ENCODE measurements at places on chromosomes 13 and 19.

DNA sequence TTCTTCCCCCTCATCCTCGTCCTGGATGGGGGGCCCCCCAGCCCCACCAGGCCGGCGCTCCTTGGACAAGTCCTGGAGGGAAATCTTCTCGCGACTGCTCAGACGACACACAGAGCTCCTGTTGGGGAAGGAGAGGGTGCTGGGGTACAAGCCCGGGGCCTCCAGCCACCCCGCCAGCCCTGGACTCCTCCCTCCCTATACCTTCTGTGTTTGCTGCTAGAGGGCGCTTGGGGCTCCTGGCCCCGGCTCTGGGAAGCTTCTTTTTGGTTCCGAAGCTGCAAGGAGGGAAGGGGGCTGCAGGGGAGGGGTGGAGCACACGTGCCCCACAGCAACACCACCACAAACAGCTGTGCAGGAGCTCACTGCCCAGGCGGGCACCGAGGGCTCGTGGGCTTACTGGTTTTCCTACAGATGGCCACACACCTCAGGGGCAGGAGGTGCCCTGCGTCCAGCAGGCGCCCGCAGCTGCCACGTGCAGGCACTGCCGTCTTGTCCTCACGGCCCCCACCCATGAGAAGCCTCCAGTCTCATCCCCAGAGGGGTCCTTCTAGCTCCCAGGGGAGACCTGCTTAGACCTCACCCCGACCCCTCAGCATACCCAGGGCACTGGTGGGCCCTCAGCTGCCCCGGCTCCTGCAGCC is 20.5 kb downstream of the EPS8L1 start:
- no peak for DNase-seq

- DNase-seq: no peak
Observed at GRCh38 chr13:23969647-23970046, 72.3 kb upstream of the C1QTNF9B start.

DNA sequence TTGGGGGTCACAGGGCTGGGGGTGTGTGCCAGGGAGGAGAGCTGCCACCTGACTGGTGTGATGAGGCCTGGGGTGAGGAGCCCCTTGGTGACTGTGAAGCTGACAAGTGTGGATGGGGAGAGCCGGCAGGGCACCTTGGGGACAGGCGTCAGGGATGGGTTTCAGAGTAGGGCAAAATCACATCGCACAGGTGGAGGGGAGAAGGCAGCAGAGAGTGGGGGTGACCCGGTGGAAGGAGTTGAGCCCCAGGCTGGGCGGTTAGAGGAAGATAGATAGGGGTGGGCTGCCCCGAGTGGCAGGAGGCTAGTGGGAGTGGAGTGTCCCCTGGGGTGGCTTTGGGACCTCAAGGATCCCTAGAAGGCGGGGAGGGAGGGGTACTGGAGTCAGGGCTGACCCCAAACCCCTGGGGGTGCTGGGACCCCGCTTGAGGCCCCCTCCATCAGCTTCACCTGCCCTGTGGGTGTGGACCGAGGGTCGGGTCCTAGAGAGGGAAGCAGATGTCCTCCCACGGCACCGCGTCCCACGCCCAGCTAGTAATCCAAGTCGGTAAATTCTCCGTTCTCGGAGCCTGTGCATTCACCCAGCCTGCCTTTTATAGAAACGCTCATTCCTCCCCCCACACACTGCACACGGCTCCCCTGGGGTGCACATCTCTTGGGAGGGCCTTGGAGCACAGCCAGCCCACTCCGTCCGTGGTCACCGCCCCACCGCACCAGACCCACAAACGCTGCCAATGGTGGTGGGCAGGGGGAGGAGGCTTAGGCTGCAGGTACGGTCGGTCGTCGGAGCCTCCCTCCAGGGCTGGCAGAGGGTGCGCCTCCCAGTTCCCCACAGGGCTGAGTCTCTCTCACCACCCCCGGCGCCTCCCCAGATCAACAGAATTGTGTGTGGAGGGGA is 2.4 kb downstream of the CTXN1 start:
- DNase-seq: no peak

DNA sequence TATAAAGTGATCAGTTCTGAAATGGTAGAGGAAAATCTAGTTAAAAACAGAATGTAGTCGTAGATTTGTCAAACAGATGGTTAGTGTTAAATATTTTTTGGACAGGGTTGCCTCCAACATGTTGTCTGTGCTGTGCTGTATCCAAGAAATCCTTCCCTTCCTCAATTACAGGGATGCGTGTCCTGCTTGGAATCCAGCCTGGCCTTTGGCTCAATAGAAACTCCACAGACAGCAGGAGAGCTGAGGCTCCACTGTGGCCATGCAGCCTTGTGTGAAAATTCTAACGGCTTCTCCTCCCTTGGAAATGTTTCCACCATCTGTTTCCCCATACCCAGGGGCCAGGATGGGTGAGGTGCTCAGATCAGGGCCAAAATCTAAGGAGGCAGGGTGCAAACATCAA is 67.7 kb upstream of the USP29 start:
- DNase-seq: no peak

- no peak for DNase-seq
Observed at GRCh38 chr19:49403404-49404187, 15.5 kb downstream of the KASH5 start.

GRCh38 chr13:46804391-46804815 is 7.4 kb upstream of the ESD start:
- peak; percentile 98 for DNase-seq

DNA sequence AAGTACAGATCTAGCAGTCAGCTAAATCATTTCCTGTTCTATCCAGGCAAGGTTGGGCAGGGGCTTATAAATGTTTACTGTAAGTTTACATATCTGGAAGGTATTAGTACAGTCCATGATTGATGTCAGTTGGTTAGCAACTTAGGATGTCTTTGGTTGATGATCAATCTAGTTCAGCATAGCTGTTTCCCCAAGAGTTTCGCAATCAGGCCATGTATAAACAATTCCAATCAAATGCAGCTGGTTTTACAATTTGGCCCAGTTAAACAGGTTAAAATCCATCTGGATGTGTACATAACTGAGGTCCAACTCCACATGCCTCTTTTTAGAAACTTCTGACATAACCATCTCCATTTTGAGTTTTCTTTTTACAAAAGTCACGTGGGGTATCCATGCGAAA is 6.9 kb downstream of the ZNF221 start:
- peak; percentile 76 for DNase-seq

GRCh38 chr13:66489586-66489985 is 740.5 kb downstream of the PCDH9 start:
- DNase-seq: no peak

DNA sequence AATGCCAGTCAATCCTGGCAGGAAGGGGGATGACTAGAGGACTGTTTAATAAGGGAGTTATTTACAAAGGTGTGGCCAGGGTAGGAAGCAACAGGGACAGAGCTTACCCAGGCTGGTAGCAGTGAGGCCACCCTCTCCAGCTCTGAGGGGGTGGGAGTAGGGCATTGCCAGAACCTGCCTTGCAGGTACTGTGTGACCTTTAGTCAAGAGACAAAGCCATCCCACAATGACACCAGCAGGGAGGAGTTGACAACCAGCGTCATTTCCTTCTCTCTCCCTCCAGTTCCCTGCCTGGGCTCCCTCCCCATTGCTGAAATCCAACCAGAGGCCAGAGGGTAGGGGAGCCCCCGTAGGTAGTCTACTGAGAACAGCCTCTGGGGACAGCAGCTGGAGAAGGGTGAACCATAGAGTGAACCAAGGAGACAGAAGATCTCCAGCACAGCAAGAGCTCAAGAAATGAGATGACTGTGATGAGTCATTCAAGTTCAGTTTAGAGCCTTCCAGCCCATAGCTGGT is 33.3 kb upstream of the SPATA13 start:
- DNase-seq: no peak

- DNase-seq: peak; percentile 60
Observed at GRCh38 chr19:47863514-47863936, 4.5 kb downstream of the TPRX2 start.

- no peak for DNase-seq
Observed at GRCh38 chr19:50792272-50793250, 2.3 kb downstream of the ACP4 start.

Data from HCEC 1CT (cell line).